ENCODE measurements at places on chromosomes 2 and 18. TPM values are rescaled to one million over a fixed set of nuclear protein-coding genes. Genes with fewer than 3 reads are reported as not detected.

Gene MSTN
- not detected for total RNA-seq

Gene NETO1
- not detected for total RNA-seq

Gene EML6
- 0.83 TPM for total RNA-seq

Gene SLC9A4
- total RNA-seq = 0.07 TPM

Gene TMEM163
- total RNA-seq = not detected

Gene NYAP2
- total RNA-seq = not detected

Gene DLX1
- total RNA-seq = not detected

Gene HOXD12
- total RNA-seq = not detected

Gene HNRNPA3
- 336 TPM for total RNA-seq

Gene UGT1A3
- not detected for total RNA-seq

Gene GPR55
- 0.38 TPM for total RNA-seq

Gene TXNDC2
- not detected for total RNA-seq

Gene CYP1B1
- total RNA-seq = 12.2 TPM

Gene SLC4A3
- total RNA-seq = not detected

Gene RGPD6
- total RNA-seq = 16.7 TPM

Gene KIF5C
- 16.9 TPM for total RNA-seq

Gene VPS54
- total RNA-seq = 14.3 TPM

Gene C2orf80
- not detected for total RNA-seq

Gene RUFY4
- total RNA-seq = 1.8 TPM

Gene DSC2
- not detected for total RNA-seq

Gene KCNJ13
- not detected for total RNA-seq

Gene APCDD1
- not detected for total RNA-seq

Gene AGAP1
- total RNA-seq = 2.3 TPM

Gene IL1F10
- not detected for total RNA-seq

Gene SLC14A1
- total RNA-seq = 0.86 TPM

Gene GYPC
- total RNA-seq = 120 TPM

Gene RETSAT
- total RNA-seq = 25.0 TPM

Gene LRRC30
- not detected for total RNA-seq

Gene USP40
- 11.3 TPM for total RNA-seq

Gene KIAA2012
- total RNA-seq = not detected

Gene MCM6
- 196 TPM for total RNA-seq

Gene BUB1
- total RNA-seq = 61.7 TPM

Gene ANKRD29
- total RNA-seq = not detected

Gene CCDC74B
- 1.4 TPM for total RNA-seq

Gene FHOD3
- total RNA-seq = not detected

Gene LYPD1
- total RNA-seq = not detected

Gene PARD6G
- 0.40 TPM for total RNA-seq

Gene TWIST2
- not detected for total RNA-seq
